NCI-H2029 treated with DMSO at 0.1 percent for 48 hours (cell line): ENCODE measurements at places on chromosomes 2 and 18.

DNA sequence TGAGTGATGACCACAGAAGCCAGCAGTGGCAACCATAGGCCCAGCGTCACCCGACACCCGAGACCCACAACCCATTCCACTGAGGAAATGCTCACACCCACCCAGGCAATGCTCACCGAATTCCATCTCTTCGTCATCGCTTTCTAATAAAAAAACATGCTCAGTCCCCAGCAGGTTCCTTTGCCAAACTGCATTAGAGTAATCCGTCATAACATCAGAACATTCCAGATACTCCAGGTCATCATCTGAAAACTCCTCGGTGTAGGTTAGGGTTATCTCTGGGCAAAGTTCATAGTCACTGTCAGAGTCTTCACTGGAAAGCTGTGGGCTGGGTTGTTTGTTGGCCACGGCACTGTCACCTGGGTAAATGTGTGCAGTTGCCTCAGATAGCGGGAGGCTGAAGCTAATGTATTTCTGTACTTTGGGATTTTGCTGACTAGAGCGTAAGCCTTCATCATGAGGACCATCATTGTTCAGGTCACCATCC lies 49.3 kb downstream of the ALPK2 start:
- DNase-seq = no peak

DNA sequence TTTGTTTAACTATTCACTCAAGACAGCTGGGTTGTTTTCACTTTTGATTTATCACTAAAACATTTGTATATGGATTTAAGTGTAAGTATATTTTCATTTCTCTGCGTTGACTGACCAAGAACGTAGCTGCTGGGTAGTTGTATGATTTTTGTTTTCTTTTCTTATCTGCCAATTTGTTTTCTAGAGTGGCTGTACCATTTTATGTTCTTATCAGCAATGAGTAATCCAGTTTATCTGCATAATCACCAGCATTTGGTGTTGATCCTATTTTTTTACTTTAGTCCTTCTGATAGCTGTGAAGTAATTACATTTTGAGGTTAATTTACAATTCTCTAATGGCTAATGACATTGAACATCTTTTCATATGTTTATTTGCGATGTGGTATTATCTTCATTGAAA lies 1178.4 kb upstream of the TMEFF2 start:
- no peak for DNase-seq

GRCh38 chr2:106563195-106563594 lies 76.0 kb downstream of the CD8B2 start:
- DNase-seq = no peak

- DNase-seq = no peak
Observed at GRCh38 chr2:77458216-77458615, 64.0 kb downstream of the LRRTM4 start.
